ENCODE measurements at places on chromosomes 3 and 15.

GRCh38 chr3:50418850-50419249 lies 59.5 kb upstream of the TMEM115 start:
- no peak for DNase-seq

GRCh38 chr15:33132722-33133345 lies 61.7 kb downstream of the FMN1 start:
- peak; percentile 79 for DNase-seq

- DNase-seq = peak; percentile 86
These were observed 420.6 kb downstream of the MECOM start for GRCh38 chr3:169242708-169243513.

DNA sequence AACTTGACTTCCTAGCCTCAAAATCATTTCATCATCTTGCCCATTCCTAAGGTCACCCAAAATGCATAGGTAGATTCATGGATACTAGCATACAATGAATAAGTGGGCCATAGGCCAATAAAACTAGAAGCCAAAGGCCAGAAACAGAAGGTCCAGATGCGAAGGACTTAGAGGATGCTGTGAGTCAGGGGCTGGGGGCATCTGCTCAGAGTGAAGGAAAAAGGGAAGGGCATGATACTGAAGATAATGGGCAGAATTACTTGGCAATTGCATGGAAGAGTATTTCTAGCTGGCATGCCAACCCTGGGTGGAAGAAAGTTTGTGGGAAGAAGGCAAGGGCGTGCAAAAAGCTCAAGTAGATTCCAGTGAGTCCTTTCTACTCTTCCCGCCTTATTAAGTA lies 27.5 kb downstream of the ILDR1 start:
- no peak for DNase-seq

DNA sequence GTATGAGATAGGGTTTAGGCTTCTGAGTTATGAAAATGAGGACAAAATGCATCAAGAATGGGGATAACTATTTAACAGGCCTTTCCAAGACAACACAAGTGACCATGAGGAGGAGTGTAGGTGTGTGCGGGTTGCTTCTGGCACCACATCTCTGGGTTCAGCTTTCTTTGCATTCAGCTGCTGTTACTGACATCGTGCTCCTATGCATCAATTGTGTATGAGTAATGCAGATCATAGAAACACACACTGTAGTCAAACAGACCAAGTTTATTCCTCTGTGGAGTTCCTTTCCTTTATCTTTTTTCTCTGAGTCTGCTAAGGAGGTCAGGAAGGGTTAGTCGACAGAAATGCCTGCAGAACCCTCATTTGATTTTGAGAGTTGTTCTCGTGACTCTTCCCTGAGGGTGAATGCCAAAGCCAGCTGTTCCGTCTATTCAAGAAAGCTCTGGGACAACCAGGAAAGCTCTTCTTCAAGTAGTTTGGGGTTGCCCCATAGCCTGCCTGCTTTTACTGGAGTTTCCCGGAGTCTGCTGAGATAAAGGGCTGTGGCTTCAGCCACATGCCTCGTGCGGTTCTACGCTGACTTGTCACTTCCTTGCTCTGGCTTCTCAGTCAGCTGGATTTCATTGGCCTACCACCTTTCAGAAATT lies 136.7 kb upstream of the TLE3 start:
- DNase-seq = no peak

- DNase-seq = peak; percentile 72
These were observed 60.3 kb downstream of the HEG1 start for GRCh38 chr3:124995460-124995994.
